ENCODE measurements at places on chromosomes 2 and 18.

DNA sequence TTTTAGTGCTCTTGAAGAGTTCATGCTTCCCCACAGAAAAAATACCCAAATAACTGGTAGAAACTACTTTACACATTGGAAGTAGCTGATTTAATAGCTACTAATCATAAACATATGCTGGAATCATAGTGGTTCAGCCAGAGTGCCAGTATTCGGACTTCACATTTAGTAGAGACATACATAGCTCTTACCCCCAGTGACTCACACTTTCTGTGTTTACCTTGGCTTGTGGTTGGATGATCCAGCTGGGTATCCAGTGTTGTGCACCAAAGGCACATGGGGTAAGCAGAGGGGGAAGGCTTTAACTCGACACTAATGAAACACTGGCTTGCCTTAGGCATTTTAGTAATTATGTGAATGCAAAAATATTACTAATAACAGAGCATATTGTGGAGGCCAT, 18.1 kb downstream of the ARHGAP28 start:
- no peak for DNase-seq

DNA sequence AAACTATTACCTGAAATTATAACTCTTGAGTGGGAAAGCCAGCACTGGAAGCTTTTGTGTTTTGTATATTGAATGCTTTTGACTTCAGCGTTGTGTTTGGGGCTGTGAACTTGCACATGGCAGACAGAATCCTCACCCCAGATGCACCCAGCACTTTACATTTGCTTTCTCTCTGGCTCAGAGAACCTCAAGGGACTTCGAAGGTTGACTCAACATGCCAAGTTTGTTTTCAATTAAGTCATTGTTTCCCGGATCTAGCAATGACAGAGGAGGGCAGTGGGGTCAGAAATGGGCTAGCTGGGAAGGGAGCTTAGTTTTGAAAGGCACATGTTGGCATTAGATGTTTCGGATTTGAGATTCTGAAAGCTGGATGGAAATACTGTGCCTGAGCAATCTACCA, 22.4 kb downstream of the TET3 start:
- no peak for DNase-seq

GRCh38 chr2:158024288-158024898, 77.3 kb upstream of the UPP2 start:
- peak; percentile 63 for DNase-seq

DNA sequence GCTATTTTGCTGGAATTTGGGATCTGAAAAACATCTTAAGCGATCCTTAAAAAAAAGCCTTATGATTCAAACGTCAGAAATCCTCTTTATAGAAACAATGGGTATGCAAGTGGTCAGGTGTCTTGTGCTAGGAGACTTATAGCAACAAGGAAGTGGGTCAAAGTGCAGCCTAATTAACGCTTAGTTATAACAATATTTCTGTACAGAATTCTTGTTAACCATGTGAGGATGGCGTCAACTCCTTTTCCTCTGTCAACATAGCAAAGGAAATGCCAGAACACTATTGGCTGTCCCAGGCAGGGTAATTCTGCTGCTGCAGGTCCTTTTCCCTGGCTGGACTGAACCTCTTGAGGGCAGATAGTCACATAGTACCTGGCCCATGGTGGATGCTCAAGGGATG, 189.4 kb downstream of the MSH2 start:
- no peak for DNase-seq

DNA sequence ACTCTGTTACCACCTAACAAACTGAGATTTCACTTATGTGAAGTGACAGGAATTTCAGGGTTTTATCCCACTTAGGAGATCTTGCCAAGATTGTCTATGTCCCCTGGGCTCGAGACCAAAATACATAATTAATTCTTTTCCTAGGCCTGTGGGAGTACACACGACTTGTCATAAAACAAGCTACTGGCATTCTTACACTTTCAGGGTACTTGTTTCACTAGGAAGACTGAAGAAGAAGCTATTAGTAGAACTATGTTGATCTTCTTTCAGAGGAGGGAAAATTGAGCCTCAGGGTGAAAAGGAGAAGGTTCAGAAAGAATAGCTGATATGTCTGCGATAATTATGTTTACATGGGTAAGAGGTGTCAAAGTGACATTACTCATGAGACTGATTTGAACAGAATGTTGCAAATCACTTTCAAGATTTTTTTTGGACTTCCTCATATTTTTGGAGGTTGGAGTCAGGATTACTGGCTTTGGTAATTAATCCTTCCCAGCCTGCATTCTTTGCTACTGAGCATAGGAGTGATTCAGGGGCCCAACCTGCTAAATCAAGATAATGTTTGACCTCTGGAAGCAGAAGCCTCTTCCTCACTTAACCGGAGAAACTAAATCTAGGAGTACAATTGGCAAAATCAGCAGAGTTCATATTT, 240.0 kb upstream of the NT5C1B start:
- no peak for DNase-seq

- DNase-seq = no peak
Measured at GRCh38 chr2:196592331-196592910, 47.1 kb upstream of the CCDC150 start.

GRCh38 chr2:58291726-58292438, 50.8 kb upstream of the FANCL start:
- DNase-seq = no peak

DNA sequence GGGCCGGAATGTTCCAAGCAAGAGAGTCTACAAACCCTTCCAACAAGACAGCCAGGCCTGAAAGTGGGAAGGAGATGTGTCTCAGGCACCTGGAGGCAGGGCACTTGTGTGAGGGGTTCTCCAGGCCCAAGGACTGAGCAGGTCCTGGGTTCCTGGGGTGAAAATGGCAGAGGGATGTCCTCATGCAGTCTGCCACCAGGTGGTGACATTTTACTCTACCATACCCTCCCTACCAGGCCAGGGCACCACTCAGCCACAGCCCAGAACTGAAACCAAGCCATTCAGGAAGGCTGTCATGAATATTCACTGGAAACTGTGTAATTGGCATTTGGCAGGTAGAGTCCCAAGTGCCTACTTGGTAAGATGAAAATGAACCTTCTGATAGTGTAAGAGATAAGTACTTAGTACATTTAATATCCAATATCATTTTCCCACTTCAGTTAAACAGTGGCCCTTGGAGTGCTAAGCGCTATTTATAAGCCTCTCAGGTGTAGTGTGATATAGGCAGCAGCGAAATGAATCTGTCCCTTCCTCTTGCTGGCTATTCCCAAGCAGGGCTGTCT, 185.1 kb downstream of the MYO5B start:
- peak; percentile 20 for DNase-seq

DNA sequence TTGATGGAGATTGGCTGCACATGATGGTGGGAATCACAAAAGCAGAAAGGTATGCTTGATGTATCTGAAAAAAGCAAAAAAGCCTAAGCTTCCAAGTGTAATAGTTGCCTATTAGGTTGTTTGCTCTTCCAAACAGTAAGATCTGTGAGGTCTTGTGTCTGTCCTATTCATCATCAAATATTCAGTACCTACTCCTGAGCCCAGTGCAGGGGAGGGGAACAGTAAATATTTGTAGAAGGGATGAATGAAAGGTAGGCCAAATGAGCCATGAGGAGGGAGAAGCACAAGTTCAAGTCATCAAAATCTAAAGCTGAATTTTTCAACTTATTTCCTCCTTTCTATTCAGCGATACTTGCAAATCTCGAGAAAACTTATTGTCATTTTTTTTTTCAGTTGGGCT, 153.2 kb upstream of the ETAA1 start:
- no peak for DNase-seq

DNA sequence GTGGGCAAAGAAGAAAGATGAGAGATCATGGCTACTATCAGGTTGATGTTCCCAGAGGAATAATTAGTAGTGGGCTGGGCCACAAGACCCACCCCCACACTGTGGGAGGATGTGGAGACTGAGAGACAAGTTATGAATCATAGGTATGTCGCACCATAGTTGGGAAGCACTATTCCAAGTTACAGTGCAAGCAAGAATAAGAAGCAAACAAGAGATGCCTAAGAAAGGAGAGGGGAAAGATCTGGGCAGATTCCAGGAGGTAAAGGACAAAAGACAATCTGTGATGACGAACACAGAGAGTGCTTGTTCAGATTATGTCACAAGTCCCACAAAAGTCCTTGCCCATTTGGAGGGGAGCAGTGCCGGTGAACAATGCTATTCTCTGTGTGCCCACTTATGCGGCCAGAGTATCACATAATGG, 56.6 kb downstream of the FAM228A start:
- no peak for DNase-seq

GRCh38 chr18:77151033-77151771, 18.6 kb upstream of the MBP start:
- no peak for DNase-seq

- no peak for DNase-seq
Measured at GRCh38 chr2:227161947-227162346, 2.1 kb downstream of the COL4A4 start.

DNA sequence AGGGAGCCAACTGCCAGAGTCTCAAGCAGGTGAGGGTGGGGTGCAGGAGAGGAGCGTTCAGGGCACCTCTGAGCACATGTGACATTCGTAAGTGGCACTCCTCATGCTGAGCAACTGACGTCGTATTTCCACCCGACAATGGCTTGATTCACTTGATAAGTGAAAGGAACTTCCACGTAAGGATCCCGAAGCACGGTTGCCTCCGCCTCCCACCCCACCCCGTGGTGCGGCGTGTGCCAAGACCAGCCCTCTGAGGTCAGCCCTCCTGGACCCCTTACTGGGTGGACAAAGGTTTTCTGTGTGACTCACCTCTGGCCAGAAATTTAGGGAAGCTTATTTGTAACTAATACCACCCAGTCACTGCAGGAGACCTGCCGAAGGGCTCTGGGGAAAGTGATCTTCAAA, 59.9 kb downstream of the AGAP1 start:
- DNase-seq = no peak

- DNase-seq = no peak
Measured at GRCh38 chr2:13558368-13558767, 841.6 kb downstream of the TRIB2 start.

DNA sequence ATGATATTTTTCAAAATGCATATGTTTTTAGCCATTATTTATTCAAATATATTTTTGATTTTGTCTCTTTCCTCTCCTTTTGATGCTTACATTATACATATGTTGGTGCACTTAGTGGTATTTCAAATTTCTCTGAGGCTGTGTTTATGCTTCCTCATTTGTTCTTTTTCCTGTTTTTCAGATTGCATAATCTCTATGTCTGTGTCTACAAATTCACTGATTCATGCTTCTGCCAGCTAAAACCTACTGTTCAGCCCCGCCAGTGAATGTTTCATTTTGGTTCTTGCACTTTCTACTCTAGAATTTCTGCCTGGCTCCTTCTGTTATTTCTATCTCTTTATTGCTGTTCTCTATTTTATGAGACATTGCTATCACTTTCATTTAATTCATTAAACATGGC, 951.7 kb upstream of the CNTNAP5 start:
- no peak for DNase-seq

GRCh38 chr2:135174049-135174809, 122.1 kb downstream of the RAB3GAP1 start:
- no peak for DNase-seq

- no peak for DNase-seq
Measured at GRCh38 chr2:74702001-74702715, 48.1 kb downstream of the SEMA4F start.
